ENCODE measurements at places on chromosomes 2 and 18.

DNA sequence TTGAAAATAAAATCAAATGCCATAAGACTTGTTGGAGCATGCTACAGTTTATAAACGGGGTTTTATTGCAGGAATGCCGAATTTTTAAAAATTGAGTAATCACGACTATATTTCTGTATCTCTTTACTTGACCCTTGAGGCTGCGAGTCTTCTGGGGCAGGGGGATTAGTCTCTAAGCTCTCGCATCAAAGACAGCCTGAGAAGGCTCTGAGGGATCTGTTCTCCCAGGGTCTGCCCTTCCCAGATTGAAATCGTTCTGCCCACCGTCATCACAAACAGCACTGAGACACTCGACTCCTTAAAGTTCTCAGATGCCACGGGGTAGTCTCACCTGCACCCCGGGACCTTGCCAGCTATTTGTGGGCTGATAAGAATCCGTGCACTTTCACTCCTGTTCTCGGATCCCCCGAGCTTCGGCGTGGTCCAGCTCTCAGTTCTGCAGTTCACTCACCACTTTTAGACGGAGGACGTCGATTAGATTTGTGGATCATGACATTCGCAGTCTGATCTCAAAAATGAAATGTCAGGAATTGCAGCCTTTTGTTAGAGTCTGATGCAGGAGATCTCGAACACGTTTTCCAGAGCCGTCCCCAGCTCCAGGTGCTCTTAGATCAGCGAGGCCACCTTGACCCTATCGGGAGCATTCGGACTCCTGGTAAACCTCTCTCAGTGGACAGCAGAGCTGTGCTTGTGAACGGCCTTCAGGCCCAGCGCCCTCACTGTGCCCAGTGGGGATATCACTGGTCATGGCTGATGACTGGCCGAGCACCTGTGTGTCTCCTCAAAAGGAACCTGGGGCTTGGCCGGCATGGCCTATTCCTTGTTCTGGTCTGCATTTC lies 43.0 kb downstream of the TWIST2 start:
- DNase-seq, result no peak

GRCh38 chr2:45928946-45929345 lies 277.5 kb downstream of the PRKCE start:
- DNase-seq, result no peak

DNA sequence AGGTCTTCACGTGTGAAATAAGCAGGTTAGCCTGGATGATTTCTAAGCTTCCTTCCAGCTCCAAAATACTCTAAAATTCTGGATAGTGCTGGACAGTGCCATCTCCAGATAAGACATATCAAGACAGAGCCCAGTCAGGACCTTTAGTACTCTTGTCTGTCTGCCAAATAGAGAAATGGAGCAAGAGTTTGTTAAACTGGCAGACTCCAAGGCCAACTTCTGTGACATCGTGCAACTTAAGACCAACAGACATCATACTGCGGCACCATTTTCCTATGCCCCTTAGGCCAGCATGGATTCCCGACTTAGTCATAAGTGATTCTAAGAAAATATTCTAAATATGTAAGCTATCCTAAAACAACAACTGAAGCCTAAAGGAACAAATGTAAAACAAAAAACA lies 118.6 kb downstream of the RBMS1 start:
- DNase-seq, result no peak

GRCh38 chr18:29496152-29496680 lies 1319.3 kb upstream of the CDH2 start:
- DNase-seq, result no peak

- no peak for DNase-seq
Measured at GRCh38 chr2:111930875-111931274, 32.5 kb downstream of the MERTK start.

- no peak for DNase-seq
Measured at GRCh38 chr2:149797030-149797429, 209.5 kb upstream of the MMADHC start.

GRCh38 chr2:18430996-18431748 lies 129.3 kb downstream of the RDH14 start:
- DNase-seq, result no peak

DNA sequence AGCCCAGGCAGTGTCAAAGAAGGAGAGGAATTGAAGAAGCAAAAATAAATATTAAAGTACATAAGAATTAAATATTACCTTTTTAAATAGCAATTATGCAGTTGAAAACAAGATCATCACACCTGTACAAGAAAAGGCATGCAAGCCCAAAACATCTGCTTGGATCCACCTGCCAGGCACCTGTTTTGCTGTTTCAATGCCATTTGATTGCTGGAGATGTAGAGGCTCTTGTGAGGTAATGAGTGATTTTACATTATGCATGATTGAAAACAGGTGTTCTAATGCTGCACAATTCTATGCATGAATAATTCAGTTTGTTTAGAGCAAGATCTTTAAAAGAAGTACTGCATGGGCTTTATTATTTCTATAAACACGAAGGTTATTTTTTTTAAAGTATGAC lies 700.6 kb upstream of the ZEB2 start:
- no peak for DNase-seq

DNA sequence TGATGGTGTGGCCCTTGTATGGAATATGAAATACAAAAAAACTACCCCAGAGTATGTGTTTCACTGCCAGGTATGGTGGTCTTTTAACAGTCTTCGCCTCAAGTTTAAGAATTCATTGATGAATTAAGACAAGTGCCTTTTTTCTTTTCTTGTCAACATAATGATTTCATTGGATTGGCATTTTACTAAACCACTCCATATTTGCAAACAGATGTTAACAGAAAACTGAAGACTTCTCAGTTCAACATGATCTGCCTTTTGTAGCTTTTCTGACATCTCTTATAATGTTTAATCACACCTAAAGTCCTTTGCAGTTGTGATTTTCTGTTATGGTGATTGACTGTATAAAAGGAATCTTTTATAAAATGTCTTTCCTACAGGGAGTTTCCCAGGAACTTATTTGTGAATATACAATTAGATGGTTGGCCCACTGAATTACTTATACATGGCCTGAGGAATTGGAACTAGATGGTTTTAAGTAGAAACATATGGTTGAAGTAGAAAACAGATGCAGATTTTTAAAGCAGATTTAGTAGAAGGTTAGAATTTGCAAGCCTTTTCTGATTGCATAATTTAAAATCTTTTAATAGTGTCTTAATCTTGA lies 39.7 kb downstream of the DYNC1I2 start:
- DNase-seq, result no peak

GRCh38 chr2:208097801-208098200 lies 26.5 kb downstream of the CRYGD start:
- no peak for DNase-seq

- no peak for DNase-seq
Measured at GRCh38 chr2:63926815-63927214, 85.1 kb downstream of the UGP2 start.

Measured in cortex of kidney (tissue), 1 donor.